NK-92 treated with Interleukin-12 subunit alpha and Interleukin-12 subunit beta, amount 100 ng/mL, for 24 hours (cell line): ENCODE measurements at places on chromosomes 13 and 19.
A peak's percentile ranks its signal among the peaks of the same experiment; 100 is the strongest.

DNA sequence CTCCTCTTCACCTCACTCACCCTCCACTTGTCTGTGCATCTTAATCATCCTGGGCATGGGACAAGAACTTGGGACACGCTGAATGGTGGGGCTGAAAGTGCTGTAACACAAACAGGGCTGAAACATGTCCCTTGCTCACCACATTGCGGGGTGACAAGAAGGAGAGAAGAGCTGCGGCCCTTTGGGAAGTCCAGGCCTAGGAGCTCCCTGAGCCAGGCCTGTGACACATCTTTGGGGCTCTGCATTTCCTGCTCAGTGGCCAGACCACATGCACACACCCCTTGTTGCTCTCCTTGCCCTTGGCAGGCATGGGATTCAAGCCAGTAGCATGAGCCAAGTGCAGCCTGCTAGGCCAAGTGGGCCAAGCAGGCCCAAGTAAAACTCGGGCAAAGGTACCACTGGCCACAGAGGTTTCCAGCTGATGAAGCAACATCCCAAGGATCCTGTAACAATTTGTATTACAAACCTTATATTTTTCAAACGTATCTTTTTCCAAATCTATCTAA is 1384.3 kb upstream of the PCDH20 start:
- DNase-seq: no peak

GRCh38 chr19:610801-611480 is 21.3 kb downstream of the HCN2 start:
- no peak for DNase-seq

DNA sequence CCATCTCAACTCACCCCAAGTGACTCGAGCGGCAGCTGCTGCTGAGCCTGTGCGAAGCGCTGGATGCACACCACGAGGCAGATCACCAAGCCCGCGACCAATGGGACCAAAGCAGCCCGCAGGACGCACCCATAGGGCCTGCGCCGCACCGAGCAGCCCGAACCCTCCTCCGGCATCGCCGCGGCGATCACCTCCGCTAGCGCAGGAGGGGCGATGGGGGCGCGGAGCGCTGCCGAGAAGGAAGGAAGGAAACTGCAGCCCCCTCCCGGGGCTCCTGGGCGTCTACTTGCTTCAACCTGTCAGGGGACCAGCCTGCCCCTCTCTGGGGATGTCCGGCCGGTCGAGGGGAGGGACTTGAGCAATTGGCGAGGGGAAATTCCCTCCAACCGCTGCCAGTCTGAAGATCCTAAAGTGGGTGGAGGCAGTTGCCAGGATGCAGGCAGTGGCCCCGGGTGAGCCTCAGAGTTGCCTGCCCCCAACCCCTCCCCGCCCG is at the start of gene CD70:
CD70 (minus strand) TSS at position 324 of the 493 bp plus-strand sequence; CDS start at position 176, 148 bp downstream.
- DNase-seq: no peak

GRCh38 chr13:27007166-27007565 is 164.4 kb downstream of the USP12 start:
- DNase-seq: no peak

GRCh38 chr13:40352380-40352778 is 314.1 kb downstream of the FOXO1 start:
- no peak for DNase-seq

DNA sequence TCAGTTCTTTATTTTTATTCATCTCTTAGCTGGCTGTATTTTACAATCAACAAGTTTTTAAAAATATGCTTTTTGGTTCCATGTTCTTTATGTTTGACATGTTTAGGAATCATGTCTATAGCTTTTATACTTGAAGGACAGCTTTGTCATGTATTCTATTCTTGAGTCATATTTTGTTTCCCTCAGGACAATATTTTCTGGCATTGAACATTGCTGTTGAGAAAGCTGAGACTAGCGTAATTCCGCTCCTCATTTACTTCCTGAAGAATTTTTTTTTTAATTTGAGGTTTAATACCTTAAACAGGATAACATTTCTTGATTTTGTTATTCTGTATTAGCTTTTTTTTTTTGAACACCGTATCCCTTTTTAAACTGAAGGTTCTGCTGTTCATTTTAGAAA is 53.2 kb downstream of the RB1 start:
- no peak for DNase-seq

GRCh38 chr13:97521726-97522125 is 87.8 kb downstream of the RAP2A start:
- no peak for DNase-seq

GRCh38 chr19:38233740-38234251 is 9.8 kb upstream of the DPF1 start:
- DNase-seq: peak; percentile 50

DNA sequence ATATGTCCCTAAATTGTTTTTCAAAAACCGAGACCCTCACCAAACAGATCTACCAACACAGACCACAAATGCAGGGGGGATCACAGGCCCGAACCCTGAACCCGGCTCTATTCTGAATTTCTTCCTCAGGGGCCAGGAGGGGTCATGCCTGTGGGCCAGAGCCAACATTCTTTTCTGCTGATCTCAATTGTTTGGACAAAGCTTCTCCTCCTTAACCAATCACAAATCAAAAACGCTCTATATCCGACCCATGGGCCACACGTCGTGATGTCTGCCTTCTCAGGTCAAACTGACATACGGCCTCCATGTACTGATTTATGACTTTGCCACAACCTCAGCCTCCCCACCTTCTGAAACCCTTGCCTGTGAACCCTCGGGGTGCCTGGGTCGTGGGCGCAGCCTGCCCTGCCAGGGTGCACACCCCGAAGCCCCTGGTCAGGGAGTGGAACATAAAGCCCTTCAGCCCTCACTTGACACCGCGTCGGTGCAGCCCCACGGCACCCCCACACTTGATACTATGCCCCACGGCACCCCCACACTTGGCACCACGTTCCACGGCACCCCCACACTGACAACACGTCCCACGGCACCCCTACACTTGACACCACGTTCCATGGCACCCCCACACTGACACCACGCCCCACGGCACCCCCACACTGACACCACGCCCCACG is 58.4 kb upstream of the C13orf46 start:
- DNase-seq: no peak

- DNase-seq: no peak
These were observed 126.2 kb downstream of the ZIC5 start for GRCh38 chr13:99845161-99845874.

DNA sequence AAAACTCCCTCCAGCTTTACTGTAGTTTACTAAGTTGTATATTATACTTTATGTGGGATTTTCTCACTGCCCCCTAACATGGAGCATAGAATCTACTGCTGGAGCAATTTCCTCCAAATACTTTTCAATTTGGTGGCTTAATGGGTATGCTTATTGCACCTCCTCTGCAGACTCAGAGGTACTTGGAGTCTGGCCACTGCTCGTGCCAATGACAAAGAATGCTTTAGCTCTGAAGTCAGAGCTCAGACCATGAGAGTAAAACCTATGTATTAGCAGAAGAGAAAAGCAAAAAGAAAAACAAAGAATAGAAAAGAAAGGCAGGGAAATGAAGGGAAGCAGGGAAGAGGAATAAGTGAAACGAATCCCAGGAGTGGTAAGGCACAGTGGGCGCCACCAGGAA is 71.9 kb downstream of the SUCLA2 start:
- DNase-seq: no peak

- no peak for DNase-seq
These were observed 11.7 kb downstream of the SKA3 start for GRCh38 chr13:21164631-21165030.

GRCh38 chr19:55284405-55285058 is 735 bp downstream of the BRSK1 start:
- DNase-seq: no peak

GRCh38 chr13:108439556-108439955 is 170.0 kb downstream of the TNFSF13B start:
- DNase-seq: no peak
